ENCODE measurements at places on chromosomes 7 and 10. TPM values are rescaled to one million over a fixed set of nuclear protein-coding genes. Genes with fewer than 3 reads are reported as not detected.

DNA sequence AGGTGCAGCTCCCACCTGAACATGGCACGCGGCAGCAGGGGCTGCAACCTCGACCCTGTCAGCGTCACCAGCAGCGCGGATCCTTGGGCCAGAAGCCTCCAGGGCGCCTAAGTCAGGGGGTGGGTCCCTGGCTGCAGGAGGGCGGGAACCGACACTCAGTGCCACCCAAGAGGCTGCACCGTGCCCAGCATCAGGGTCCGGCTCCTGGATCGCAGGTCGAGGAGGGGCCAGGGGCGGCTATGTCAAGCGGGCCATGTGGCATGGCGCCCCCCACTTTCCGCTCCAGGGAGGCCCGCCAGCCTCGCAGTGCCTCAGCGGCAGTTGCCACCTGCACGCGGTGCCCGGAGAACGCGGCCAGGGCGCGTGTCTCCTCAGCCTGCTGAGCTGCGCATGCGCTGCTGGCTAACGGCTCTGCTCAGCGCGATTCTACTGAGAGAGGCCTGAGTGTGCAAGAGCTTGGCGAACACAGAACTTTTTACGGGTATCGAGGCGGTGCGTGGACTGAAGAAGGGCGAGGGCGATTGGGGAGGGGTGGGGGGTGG is at the start of gene ANKRD30A:
Gene ANKRD30A, plus strand, starts transcription at position 408 of the 542 bp plus-strand sequence. CDS start 190 bp downstream, outside the sequence.
- no peak for DNase-seq
- no peak within 1 kb of the TSS for H3K27ac ChIP-seq
- H3K4me1 ChIP-seq, result no peaks in the 10 kb centered on the region
- H3K36me3 ChIP-seq, result no peaks in the 10 kb centered on the region
- H3K4me3 ChIP-seq, result no peak within 1 kb of the TSS
- H3K27me3 ChIP-seq, result no peaks in the 10 kb centered on the region

DNA sequence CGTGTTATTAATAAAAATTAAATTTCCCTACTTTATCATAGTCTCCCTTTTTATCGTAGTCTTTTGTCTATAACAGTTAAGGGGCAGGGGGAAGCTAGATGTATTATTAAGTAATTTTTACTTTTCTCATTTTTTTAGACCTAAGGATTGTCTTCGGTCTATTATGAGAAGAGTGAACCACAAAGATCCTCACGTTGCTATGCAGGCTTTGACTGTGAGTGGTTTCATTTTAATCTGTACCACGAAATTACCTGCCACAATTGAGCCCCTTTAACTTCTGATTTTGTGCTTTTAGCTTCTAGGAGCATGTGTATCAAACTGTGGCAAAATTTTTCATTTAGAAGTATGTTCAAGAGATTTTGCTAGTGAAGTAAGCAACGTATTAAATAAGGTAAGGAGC is 40.6 kb downstream of the STAM start:
- H3K4me1 ChIP-seq, result no peaks in the 10 kb centered on the region
- H3K27me3 ChIP-seq, result no peaks in the 10 kb centered on the region
- H3K4me3 ChIP-seq, result no peak overlapping the region
- DNase-seq, result no peak
- H3K36me3 ChIP-seq, result peaks cover 4% of the 10 kb centered on the region
- no peak overlapping the region for H3K27ac ChIP-seq

GRCh38 chr10:131169146-131169545 is 142.4 kb downstream of the TCERG1L start:
- H3K27me3 ChIP-seq, result no peaks in the 10 kb centered on the region
- H3K36me3 ChIP-seq, result no peaks in the 10 kb centered on the region
- DNase-seq, result no peak
- H3K27ac ChIP-seq, result no peak overlapping the region
- H3K4me3 ChIP-seq, result no peak overlapping the region

DNA sequence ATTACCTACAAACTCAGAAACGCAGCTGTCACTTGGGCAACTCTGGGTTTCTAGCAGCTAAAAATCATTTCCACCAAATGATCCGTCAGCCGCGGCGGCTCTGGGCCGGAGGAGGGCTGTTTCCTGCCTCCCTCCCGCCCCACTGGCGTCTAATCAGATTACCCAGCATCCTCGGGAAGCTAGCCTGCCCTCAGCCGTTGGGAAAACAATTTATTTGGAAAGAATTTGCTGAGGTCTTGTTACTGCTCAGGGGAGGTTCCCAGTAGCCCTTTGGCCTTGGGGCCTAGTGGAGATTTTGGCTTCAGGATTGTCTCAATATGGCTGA is 65.0 kb upstream of the ADGRA1 start:
- no peaks in the 10 kb centered on the region for H3K27me3 ChIP-seq
- no peak overlapping the region for H3K27ac ChIP-seq
- no peaks in the 10 kb centered on the region for H3K4me1 ChIP-seq

DNA sequence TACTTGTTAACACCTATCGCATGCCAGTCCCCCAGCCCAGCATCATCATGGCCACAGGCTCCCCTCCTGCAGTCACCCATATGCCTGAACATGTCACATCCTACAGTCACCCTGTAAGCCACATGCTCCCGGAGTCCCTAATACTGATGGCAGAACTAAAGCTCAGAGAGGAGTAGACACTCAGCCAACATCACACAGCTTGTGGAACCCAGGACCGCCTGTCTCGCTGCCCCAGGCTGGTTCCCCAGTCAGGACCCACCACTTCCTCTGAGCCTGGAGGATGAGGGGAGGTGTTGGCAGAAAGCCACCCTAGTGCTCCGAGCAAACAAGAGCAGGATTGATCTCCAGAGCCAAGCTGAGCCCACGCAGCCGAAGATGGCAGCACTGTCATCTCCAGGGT is 85.0 kb upstream of the MYL10 start:
- H3K36me3 ChIP-seq, result no peaks in the 10 kb centered on the region
- DNase-seq, result no peak
- peaks cover 11% of the 10 kb centered on the region for H3K4me1 ChIP-seq
- no peak overlapping the region for H3K27ac ChIP-seq
- no peaks in the 10 kb centered on the region for H3K27me3 ChIP-seq

NEUROG3 gene
- not detected for total RNA-seq

ADRB1 gene
- total RNA-seq, result 0.12 TPM
